ENCODE measurements at places on chromosomes 3 and 15. TPM values are rescaled to one million over a fixed set of nuclear protein-coding genes. Genes with fewer than 3 reads are reported as not detected.

GRCh38 chr3:120049881-120050539 is 44.2 kb downstream of the GSK3B start:
- peaks cover 37% of the 10 kb centered on the region for H3K4me1 ChIP-seq
- H3K36me3 ChIP-seq, result no peaks in the 10 kb centered on the region
- H3K27me3 ChIP-seq, result no peaks in the 10 kb centered on the region
- no peak for DNase-seq

DNA sequence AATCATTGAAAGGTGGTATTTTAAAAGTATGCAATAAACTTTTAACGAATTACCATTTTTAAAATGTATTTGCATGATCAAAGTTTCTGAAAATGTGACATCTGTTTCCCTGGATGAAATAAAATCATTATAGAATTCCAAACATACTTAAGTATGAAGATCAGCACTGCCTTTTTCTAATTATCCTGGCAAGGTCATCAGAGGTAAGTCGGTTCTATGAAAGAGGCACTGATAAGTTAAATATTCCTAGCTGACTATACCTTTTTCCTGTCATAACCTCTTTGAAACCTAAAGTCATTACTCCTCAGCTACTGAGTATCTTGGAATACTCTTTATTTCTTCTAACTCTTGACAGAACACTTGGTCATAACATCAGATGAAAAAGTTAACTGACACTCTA is 406.1 kb upstream of the ALCAM start:
- H3K27me3 ChIP-seq, result no peaks in the 10 kb centered on the region
- H3K4me1 ChIP-seq, result no peaks in the 10 kb centered on the region
- no peak for DNase-seq
- no peak overlapping the region for H3K27ac ChIP-seq

GRCh38 chr3:104411757-104412156 is 955.0 kb upstream of the ALCAM start:
- no peak overlapping the region for H3K4me3 ChIP-seq
- H3K4me1 ChIP-seq, result no peaks in the 10 kb centered on the region
- H3K27me3 ChIP-seq, result no peaks in the 10 kb centered on the region
- no peaks in the 10 kb centered on the region for H3K36me3 ChIP-seq
- H3K27ac ChIP-seq, result no peak overlapping the region

GRCh38 chr3:63724987-63725386 is 72.5 kb downstream of the SNTN start:
- H3K27me3 ChIP-seq, result no peaks in the 10 kb centered on the region
- no peaks in the 10 kb centered on the region for H3K36me3 ChIP-seq
- H3K27ac ChIP-seq, result no peak overlapping the region
- DNase-seq, result no peak

Gene TTLL13
- total RNA-seq, result 0.80 TPM

Gene SLC28A1
- total RNA-seq, result not detected

Gene KLF15
- 0.18 TPM for total RNA-seq
